ENCODE measurements at places on chromosomes 2 and 18. TPM values are rescaled to one million over a fixed set of nuclear protein-coding genes. Genes with fewer than 3 reads are reported as not detected.

TTN gene
- 11.3 TPM for total RNA-seq

CIB4 gene
- total RNA-seq = 0.45 TPM

RAB10 gene
- 89.5 TPM for total RNA-seq

KCNG2 gene
- 0.22 TPM for total RNA-seq

KCNE4 gene
- total RNA-seq = 7.8 TPM

GCG gene
- total RNA-seq = not detected

LIMS2 gene
- total RNA-seq = 14.7 TPM

NEB gene
- total RNA-seq = 16.4 TPM

- H3K4me3 ChIP-seq = no peak overlapping the region
- DNase-seq = no peak
- H3K36me3 ChIP-seq = no peaks in the 10 kb centered on the region
- no peak overlapping the region for H3K27ac ChIP-seq
- no peaks in the 10 kb centered on the region for H3K27me3 ChIP-seq
- peaks cover 11% of the 10 kb centered on the region for H3K4me1 ChIP-seq
Observed at GRCh38 chr18:8661754-8662559, 43.4 kb upstream of the MTCL1 start.

GRCh38 chr18:63004466-63005089, 289.2 kb downstream of the PHLPP1 start:
- H3K4me1 ChIP-seq = no peaks in the 10 kb centered on the region
- H3K36me3 ChIP-seq = no peaks in the 10 kb centered on the region
- no peak overlapping the region for H3K27ac ChIP-seq
- no peak overlapping the region for H3K4me3 ChIP-seq

GRCh38 chr2:46435353-46435752, 44.0 kb upstream of the TMEM247 start:
- DNase-seq = no peak
- H3K4me3 ChIP-seq = no peak overlapping the region
- H3K4me1 ChIP-seq = peaks cover 6% of the 10 kb centered on the region

GRCh38 chr2:37877457-37878315, 47.4 kb upstream of the RMDN2 start:
- no peak overlapping the region for H3K4me3 ChIP-seq
- no peaks in the 10 kb centered on the region for H3K4me1 ChIP-seq
- no peaks in the 10 kb centered on the region for H3K36me3 ChIP-seq
- H3K27ac ChIP-seq = no peak overlapping the region
- DNase-seq = no peak

DNA sequence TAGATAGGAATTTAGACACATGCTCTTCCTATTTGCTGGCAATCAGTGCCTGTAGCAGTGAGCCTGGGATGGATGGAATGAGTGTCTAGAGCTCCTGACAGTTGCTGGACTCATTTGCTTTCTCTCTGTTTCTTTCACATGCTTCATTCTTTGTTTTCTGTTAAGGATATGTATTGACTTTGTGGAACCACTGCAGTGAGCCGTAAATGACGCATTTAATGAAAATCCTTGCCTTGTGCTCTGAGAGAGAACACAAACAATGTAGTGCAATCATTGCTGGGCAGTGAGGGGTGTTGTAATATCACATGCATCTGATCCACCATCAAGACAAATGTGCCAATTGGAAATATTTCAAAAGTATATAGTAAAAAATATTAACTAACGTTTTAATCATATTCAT, 25.2 kb upstream of the CDH20 start:
- H3K27me3 ChIP-seq = no peaks in the 10 kb centered on the region
- H3K27ac ChIP-seq = no peak overlapping the region
- no peak overlapping the region for H3K4me3 ChIP-seq

GRCh38 chr2:195413422-195413821, 243.6 kb upstream of the SLC39A10 start:
- no peaks in the 10 kb centered on the region for H3K27me3 ChIP-seq
- DNase-seq = no peak
- H3K36me3 ChIP-seq = no peaks in the 10 kb centered on the region

GRCh38 chr2:111664275-111664850, 219.6 kb downstream of the ANAPC1 start:
- no peaks in the 10 kb centered on the region for H3K36me3 ChIP-seq
- peaks cover 6% of the 10 kb centered on the region for H3K4me1 ChIP-seq
- DNase-seq = no peak
- no peak overlapping the region for H3K4me3 ChIP-seq

DNA sequence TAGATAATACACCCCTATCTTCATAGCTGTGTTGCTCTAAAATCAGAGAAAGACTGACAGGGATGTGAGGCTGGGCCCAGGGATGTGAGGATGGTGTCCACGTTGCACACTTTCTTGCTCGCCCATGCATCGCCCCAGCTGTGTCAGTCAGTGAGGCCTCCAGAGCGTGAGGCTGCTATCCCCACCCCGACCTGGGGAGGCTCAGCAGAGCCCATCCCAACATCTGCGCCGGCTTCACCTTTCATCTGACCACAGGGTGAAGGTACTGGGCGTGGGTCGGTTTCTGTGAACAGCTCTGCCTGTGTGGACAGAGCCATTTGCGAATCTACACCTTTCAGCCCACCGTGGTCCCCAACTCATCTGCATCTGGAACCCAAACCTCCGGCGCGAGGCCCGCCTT, 255.7 kb downstream of the HDAC4 start:
- no peak overlapping the region for H3K4me3 ChIP-seq
- DNase-seq = no peak
- H3K27me3 ChIP-seq = no peaks in the 10 kb centered on the region
- H3K27ac ChIP-seq = no peak overlapping the region
- no peaks in the 10 kb centered on the region for H3K4me1 ChIP-seq

DNA sequence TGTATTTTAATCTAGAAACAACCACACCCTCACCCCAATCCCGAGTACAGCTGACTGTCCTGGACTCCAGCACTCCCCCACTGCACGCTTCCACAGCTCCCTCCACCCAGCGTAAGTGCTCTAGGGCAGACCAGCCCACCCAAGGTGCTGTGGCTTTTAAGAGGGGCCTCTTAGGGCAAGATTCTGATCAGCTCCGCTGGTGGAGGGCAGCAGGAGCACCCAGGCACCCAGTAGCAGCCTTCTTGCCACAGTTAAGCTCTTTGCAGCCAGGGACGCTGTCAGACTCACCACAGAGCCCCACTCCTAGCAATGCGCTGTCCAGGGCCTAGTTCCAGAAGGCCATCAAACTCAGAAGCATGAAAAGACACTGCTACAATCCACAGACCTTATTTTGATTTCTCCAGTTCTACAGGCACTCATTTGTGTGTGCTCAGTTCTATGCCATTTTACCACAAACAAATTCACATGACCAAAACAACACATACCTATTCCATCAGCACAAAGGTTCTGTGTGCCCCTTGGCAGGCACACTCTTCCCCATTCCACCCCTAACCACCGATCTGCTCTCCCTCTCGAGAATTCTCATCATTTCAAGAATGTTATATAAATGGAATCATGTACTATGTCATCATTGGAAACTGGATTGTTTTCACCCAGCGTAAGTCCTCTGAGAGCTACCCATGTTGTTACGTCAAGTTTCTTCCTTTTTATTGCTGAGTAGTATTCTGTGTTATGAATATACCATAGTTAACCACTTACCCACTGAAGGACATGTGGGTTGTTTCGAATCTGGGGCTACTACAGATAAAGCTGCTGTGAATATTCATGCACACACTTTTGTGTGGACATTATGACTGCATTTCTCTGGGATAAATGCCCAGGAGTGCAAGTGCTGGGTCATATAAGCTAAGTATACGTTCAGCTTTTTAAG, 40.4 kb downstream of the PTPN2 start:
- no peaks in the 10 kb centered on the region for H3K27me3 ChIP-seq

GRCh38 chr2:136246086-136246669, 128.2 kb upstream of the CXCR4 start:
- H3K27me3 ChIP-seq = no peaks in the 10 kb centered on the region
- peak overlapping the region; percentile 53 for H3K27ac ChIP-seq
- DNase-seq = peak; percentile 82
- H3K36me3 ChIP-seq = no peaks in the 10 kb centered on the region

- no peak for DNase-seq
- H3K27me3 ChIP-seq = no peaks in the 10 kb centered on the region
- no peak overlapping the region for H3K4me3 ChIP-seq
- H3K36me3 ChIP-seq = no peaks in the 10 kb centered on the region
- H3K27ac ChIP-seq = no peak overlapping the region
Observed at GRCh38 chr18:79070486-79070885, 1.3 kb downstream of the ATP9B start.

DNA sequence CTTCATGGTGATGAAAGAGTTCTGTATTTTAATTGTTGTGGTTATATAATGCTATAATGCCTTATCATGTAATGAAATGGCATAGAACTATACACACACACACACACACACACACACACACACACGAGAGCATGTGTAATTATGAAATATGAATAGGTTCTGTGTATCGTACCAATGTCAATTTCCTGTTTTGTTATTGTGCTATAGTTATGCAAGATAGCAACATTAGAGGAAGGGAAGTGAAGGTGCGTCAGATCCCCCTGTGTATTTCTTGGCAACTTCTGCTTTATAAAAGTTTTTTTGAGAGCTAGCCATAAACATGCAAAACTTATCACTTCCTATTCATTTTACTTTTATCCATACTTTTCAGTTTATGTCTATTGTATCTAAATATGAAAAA, 60.7 kb upstream of the ARHGAP15 start:
- no peak for DNase-seq
- H3K4me3 ChIP-seq = no peak overlapping the region
- H3K36me3 ChIP-seq = no peaks in the 10 kb centered on the region
- no peak overlapping the region for H3K27ac ChIP-seq

DNA sequence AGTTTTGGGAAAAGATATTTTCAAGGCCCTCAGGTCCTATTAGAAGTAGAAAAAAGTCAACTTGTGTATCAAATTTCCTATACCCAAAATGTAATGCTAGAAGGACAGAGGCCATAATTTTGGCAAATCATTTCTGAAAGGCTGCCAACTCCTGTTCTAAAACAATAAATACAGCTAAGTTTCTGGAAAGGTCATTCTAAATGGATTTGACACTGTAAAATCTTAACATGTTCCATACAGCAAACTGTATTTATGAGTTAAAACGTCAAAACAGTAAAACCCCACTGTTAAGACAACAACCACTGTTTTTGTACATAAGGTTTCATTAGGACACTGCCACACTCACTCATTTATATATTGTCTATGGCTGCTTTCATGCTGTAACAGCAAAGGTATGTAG, 9.7 kb downstream of the FAM98A start:
- no peak for DNase-seq
- H3K27me3 ChIP-seq = no peaks in the 10 kb centered on the region
- no peak overlapping the region for H3K4me3 ChIP-seq
- H3K27ac ChIP-seq = no peak overlapping the region
- H3K4me1 ChIP-seq = peaks cover 9% of the 10 kb centered on the region

DNA sequence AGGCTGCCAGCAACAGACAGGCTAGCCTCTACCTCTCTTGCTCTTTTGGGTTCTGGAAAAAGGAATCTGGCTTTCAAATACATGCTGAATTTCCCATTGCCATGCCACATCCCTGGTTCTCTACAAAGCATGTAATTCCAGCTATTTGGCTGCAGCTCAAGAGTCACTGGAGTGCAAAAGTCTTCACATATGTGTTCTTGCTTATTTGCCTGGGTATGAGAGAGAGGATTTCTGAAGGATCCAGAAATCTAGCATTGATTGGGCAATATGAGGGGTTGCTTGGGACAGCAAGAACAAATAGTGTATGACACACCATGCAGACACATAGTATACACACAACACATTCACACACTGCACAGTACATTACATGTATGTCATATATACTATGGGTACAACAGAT, 30.7 kb upstream of the LGALSL start:
- H3K27ac ChIP-seq = no peak overlapping the region
- H3K4me3 ChIP-seq = no peak overlapping the region
- H3K4me1 ChIP-seq = peaks cover 5% of the 10 kb centered on the region
- no peaks in the 10 kb centered on the region for H3K27me3 ChIP-seq

GRCh38 chr2:134739236-134739878, 20.6 kb upstream of the TMEM163 start:
- H3K27ac ChIP-seq = no peak overlapping the region
- no peaks in the 10 kb centered on the region for H3K4me1 ChIP-seq
- no peaks in the 10 kb centered on the region for H3K36me3 ChIP-seq
- DNase-seq = no peak

- H3K27me3 ChIP-seq = no peaks in the 10 kb centered on the region
- H3K36me3 ChIP-seq = no peaks in the 10 kb centered on the region
- DNase-seq = no peak
- H3K4me3 ChIP-seq = no peak overlapping the region
Observed at GRCh38 chr2:140063356-140063755, 1283.2 kb upstream of the NXPH2 start.

GRCh38 chr2:55133467-55134315, 83.4 kb upstream of the RTN4 start:
- no peaks in the 10 kb centered on the region for H3K36me3 ChIP-seq
- no peaks in the 10 kb centered on the region for H3K27me3 ChIP-seq
- no peak for DNase-seq
- peaks cover 6% of the 10 kb centered on the region for H3K4me1 ChIP-seq

DNA sequence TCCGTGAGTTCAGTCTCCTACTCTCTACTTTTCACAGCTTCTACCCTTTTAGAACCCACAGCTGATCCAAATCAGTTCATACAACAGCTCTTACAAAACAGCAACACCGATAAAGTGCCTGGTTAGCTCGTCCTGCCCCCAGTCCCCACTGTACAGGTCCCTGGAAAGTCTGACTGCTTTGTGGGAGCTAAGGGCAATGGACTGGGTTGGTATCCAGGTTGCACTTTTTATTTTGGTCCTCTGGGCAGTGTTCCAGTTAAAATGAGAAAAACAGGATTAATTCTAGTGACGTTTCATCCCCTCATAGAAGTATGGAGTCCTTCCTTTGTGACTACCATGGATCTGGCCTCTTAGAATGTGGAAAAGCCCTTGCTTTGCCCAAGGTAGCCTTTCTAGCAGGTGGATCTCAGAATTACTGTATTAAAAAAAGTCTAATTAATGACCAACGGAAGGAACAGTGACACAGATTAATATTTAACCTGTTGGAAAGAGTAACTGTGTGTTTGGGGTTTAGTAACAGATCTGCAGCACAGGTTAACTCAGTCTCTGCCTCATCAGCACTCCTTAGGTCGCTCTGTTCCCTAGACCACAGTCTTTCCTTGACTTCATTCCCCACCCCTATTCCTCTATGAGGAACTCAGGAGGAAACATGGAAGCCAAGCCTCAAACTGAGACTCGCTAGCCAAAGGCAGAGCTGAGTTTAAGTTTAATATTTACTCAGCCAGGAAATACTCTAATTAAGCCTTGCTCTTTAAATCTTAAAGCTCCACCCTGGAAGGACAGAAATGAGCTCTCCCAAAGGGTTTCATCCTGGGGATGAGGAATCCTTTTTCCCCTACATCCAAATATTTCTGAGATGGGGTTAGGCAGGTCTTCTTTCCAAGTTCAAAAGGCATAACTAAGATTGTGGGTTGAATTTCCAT, 52.8 kb upstream of the ITGA6 start:
- H3K4me1 ChIP-seq = no peaks in the 10 kb centered on the region
- no peak overlapping the region for H3K27ac ChIP-seq
- no peaks in the 10 kb centered on the region for H3K36me3 ChIP-seq
- no peaks in the 10 kb centered on the region for H3K27me3 ChIP-seq
- DNase-seq = no peak

Data from thyroid gland (tissue), 4 donors.